Kidney epithelial cell (primary cell): ENCODE measurements at places on chromosomes 2 and 18.

DNA sequence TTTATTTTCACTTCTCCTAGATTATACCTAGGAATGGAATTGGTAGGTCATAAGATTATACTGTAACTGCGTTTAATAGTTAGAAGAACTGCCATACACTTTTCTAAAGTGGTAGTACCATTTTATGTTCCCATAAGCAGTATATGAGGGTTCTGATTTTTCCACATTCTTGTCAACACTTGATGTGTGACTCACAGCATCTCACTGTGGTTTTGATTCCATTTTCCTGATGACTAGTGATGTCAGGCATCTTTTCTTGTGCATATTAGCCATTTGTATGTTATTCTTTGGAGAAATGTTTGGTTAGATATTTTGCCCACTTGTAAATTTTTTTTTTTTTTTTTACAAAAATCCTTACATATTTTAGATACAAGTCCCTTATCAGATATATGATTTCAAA is 2.3 kb downstream of the DCAF17 start:
- DNase-seq, result no peak

- no peak for DNase-seq
These were observed 226.9 kb upstream of the SPOPL start for GRCh38 chr2:138274421-138275291.

DNA sequence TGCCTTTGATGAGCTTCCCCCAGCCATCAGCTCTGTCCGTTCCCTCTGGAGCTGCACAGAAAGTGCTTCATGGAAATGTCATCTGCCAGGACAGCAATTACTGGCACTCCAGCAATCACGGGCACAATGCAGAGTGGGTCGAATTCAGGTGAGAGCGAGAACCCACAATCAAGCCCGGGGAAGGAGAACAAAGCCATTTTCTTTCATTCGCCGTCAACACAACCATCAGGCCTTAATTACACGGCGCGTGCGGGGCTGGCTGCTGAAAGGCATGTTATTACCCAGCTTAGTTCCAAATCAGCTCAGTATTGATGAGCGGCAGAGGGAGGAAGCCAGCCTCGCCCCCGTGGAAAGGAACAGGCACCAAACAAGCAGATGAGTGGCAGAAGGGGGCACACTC is 143.9 kb downstream of the MYT1L start:
- no peak for DNase-seq

- DNase-seq, result no peak
These were observed 332.9 kb downstream of the SOCS6 start for GRCh38 chr18:70621710-70622109.

DNA sequence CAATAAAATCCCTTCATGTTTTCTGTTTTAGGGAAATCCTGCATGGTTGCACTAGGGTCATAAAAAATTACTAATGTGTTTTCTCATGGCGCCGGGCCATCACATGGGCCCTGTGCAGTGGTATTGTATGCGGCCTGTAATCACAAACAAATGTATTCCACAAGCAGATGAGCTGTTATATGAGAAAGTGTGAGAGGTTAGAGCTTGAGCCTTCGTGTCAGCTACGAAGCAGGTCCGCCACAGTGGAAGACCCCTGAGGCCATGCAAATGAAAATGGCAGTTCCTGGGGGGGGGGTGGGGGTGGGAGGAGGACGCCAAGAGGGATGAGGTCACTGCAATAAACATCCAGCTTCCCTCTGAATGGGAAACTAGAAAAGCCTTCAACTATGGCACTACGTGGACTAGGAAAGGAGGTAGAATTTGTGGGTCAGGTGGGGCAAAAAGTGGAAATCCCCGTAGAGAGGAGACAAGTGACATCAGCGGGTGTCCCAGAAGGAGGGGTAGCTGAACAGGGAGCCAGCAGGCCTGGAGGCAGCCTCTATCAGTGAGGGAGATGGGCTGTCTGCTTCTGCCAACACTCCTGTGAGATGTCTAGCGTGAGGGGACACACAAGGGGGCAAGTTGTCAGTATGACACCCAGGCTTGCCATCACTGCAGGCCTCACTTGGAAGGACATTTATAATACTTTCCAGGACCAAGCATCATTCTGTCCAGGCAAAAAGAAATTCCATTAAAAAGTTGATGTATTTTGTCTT is 130.3 kb upstream of the CTAGE1 start:
- no peak for DNase-seq

GRCh38 chr2:143218621-143219020 is 89.4 kb downstream of the ARHGAP15 start:
- DNase-seq, result no peak

GRCh38 chr2:189729430-189729829 is 33.2 kb downstream of the OSGEPL1 start:
- no peak for DNase-seq

GRCh38 chr2:170140561-170140960 is 37.4 kb upstream of the MYO3B start:
- DNase-seq, result no peak

GRCh38 chr2:127220768-127221527 is 849 bp upstream of the CYP27C1 start:
- no peak for DNase-seq

DNA sequence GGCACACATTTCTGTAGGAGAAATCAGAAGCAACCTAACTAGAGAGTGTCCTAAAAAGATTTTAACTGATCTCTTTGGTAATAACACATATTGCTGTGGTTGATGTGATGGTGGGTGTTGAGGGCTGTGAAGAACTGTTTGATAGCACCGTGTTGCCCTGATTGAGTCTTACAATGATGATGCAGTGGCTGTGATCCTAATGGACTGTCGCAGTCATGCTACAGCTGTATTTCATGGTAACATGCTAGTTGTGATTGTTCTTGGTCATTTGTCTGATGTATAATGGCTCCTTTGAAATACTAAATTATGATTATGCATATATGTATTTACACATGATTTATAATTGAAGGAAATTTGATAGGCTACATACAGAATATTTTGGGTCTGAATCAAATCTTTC is 82.5 kb upstream of the MMADHC start:
- DNase-seq, result no peak

- DNase-seq, result no peak
These were observed 334.5 kb upstream of the CDH2 start for GRCh38 chr18:28511413-28511821.

GRCh38 chr2:241764275-241765241 is 12.1 kb upstream of the GAL3ST2 start:
- no peak for DNase-seq

- no peak for DNase-seq
These were observed 61.8 kb downstream of the FMNL2 start for GRCh38 chr2:152396763-152397162.

- no peak for DNase-seq
These were observed 1547.1 kb upstream of the PIK3C3 start for GRCh38 chr18:40407909-40408308.

DNA sequence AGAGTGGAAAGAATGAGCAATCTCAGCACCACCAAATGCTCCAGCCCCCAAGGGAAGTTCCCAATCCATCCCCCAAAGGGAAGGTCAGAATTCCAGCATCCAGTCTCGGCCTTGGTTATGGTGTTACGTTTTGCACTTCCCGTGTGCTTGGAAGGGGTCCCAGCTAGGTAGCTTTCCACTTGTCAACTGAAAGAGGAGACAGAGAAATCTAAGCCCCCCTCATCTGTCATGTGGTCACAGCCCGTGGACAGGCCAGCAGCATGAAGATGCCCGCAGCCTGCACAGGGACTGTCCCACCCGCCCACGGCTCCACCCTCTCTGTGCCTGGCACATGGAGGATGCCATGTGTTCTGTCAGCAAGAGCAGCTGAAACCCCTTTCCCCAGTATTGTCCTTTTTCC is 32.1 kb downstream of the RHOB start:
- no peak for DNase-seq

GRCh38 chr2:164896634-164897355 is 55.2 kb upstream of the COBLL1 start:
- DNase-seq, result peak; percentile 56

GRCh38 chr2:55136138-55136541 is 85.9 kb upstream of the RTN4 start:
- no peak for DNase-seq

GRCh38 chr18:65725251-65726050 is 25.4 kb upstream of the CDH7 start:
- DNase-seq, result no peak
